ENCODE measurements at places on chromosomes 7 and 10.

DNA sequence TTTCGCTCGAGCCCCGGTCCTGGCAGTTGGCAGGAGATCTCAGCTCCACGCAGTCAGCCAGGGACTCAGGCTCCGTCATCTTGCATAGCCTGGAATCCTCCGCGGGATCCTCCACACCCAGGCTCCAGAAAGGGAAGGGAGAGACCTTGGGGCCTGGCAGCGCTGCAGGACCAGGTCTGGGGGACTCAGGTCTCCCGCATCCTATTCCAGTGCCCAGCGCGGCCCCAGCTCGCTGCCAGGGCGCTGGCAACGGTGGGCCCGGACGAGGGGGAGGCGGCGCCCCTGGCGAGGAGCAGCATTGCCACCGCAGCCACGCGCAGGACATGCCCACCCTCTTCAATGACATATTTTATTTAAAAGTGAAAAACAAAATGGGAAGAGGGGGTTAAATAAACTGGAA is 83.4 kb downstream of the LANCL2 start:
- DNase-seq, result no peak

DNA sequence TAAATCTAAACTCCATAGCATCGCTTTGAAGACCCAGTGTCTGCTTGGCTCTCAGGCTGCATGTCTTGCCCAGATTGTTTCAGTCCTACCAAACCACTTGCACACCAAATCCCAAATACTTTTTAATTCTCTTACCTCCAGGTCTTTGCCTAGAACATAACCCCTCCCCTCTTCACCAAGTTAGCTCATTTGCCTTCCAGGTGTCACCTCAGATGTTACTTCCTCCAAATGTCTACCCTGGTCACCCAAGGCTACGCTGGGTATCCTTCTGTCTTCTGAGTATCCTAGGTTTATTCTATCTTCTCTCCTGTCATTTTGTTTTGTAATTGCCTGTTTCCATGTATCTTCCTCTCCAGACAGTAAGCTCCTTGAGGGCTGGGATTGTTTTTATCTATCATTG is 11.1 kb downstream of the SLC25A28 start:
- no peak for DNase-seq

DNA sequence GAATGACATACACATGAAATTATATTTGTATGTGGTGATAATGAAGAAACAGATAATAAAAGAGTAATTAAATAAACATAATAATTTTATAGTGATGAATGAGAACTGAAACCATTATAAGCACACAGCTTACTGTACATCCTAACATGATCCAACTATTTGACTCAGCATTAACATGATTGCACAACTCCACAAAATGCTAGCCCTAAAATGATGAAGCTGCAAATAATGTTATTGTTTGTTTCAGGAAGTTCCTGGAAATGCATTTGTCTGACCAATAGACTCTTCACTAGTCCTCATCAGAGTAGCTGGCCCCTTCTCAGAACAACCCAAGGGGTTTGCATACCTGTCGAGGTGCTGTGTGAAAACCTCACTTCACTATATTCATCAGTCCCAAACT is 115.5 kb downstream of the RTKN2 start:
- no peak for DNase-seq

- no peak for DNase-seq
Measured at GRCh38 chr7:23662124-23662983, 17.6 kb upstream of the FAM221A start.

DNA sequence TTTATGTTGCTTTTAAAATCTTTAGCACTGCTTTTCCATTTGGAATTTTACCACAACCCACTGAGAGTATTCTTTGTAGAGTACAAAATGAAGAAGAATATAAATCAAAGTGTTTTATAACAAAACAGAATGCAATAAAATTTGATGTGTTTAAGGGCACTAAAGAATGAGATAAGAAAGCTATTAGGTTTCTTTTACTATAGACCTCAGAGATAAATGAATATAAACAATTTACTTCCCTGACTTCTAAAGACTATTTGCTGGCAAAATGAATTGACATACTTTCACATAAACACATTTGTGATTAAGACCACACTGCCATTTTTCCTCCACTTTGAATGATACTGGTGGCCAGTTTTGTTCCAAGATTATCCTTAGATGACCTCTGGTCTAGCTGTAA is 124.5 kb downstream of the ITGA8 start:
- DNase-seq, result no peak

GRCh38 chr7:74400420-74401136 is 53.1 kb upstream of the GTF2IRD1 start:
- DNase-seq, result no peak

DNA sequence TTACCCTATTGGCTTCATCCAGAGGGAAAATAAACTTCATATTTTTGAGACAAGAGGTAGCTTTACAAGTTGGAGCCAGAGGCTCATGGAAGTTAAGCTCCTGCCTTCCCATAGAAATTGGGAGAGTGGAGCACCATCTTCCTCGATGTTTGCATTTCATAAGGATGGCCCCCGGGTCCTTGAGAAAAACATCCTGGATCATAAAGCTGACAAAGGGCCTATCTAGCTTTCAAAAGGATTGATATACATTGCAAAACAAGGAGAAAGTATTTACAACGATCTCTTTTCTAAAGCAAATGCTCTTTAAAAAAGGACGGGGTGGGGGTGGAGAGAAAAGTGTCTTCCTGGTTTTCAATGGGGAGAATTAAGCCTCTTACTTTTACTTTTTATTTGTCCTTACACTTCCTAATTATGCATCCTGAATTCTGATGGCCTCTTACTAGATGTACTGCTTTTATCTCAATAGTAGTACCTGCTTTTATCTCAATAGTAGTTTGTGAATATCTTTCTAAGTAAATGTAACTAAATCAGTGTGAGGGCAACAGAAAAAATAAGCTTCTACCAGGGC is 65.6 kb downstream of the PTPRZ1 start:
- no peak for DNase-seq

GRCh38 chr7:66069732-66070131 is 5.9 kb upstream of the ASL start:
- no peak for DNase-seq

DNA sequence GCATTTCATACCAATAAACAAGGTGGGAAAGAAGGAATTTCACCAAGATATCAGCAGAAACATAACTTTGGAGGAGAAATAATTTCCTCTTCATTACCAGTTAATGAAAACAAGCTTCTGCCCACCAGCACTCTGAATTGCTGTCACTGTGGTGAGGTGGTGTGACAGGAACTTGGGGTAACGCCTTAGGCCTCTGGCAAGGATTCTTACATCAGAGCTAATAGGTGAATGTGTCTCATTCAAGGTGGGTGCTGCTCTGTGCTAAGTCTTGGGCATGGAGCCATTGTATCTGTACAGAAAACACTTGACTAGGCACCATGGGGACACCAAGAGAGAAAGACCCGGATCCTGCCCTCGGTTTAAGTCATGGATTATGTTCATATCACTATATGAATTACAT is 8.3 kb upstream of the LOXL4 start:
- DNase-seq, result no peak

DNA sequence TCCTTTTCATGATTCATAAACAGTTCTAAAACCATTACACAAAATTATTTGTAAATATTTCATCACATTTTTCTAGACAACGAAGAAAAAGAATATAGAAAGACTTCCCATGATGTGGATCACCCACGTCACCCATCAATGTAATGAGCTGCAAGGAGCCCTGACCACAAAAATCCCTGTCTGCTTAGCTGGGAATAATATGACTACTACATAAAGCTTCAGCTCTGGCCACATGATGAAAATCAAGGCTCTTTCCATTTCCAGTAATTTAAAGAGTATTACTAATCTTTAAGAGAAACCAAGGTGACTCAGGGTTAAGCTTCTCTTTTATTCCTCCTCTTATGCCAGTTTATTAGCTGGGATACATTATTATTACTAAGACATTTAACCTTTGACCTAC is 180.8 kb upstream of the CACNA2D1 start:
- DNase-seq, result no peak

DNA sequence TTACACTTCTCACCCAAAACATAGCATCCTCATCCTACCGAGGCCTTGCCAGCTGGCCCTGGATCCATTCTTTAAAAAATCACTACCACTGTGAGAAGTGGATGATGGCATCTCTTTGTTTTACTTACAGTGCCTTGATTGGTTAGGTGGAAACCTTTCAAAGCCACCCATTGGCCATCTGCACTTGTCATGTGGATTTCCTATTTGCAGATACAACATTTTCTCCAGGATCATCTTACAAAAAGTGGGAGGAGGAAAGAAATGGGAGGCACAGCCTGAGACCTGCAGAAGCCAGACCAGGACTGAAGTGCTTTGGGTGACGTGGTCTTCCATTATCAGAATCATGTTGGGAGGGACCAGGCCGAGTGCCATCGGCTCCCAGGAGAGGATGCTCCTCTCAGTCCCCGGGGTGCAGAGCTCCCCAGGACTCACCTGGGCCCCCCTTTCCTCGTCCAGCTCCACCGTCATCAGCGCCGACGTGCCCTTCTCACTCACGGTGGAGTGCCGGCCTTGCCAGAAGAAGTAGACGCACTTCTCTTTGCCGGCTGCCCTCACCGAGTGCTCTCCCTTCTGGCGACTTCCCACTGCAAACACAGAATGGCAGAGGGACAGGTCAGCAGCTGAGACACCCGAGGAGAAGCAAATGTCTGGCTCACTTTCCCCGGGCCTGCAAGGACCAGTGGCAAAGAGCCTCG is 161.2 kb downstream of the SVIL start:
- DNase-seq, result no peak

- no peak for DNase-seq
Measured at GRCh38 chr10:114279901-114280644, 41.0 kb downstream of the VWA2 start.

- no peak for DNase-seq
Measured at GRCh38 chr10:62015994-62016393, 114.5 kb downstream of the ARID5B start.

DNA sequence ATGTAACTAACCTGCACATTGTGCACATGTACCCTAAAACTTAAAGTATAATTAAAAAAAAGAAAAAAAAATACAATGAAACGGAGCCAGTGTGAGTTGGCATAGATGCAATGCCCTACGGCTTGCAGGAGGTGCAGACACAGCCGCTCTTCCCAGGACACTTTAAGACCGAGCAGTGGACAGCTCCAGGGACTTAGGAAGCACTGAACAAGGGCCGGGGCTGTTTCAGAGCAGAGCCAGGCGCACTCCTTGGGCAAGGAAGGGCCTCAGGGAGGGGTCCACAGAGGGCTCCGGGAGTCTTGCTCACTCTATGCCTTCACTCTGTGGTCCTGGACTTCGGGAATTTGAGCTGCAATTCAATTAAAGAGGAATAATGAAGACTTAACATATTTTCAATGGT is 355.3 kb downstream of the TCERG1L start:
- no peak for DNase-seq

GRCh38 chr10:72834183-72834825 is 59.2 kb upstream of the OIT3 start:
- peak; percentile 44 for DNase-seq

- DNase-seq, result no peak
Measured at GRCh38 chr10:42609872-42610271, 28.5 kb downstream of the ZNF33B start.

GRCh38 chr7:28478656-28479055 is 66.3 kb downstream of the CREB5 start:
- no peak for DNase-seq

GRCh38 chr7:155594163-155594732 is 47.9 kb upstream of the CNPY1 start:
- DNase-seq, result no peak

DNA sequence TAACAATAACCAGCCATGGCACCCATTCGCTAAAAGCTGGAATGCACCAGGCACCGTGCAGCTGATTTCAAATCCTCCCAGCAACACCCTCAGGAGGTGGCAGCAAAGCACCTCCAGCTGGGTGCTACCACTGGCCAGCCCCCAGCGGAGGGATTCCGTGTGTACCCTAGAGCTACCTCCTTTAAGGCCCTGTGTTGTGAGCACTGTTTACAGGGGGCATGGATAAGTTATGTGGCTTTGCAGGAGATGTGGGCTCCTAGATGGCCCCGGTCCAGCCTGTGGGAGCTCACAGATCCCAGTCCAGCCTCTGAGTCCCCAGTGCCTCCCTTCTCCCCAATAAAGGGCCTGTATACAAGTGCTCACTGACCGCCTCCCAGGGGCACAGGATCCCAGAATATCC is 27.1 kb downstream of the TNRC18 start:
- DNase-seq, result peak; percentile 80

DNA sequence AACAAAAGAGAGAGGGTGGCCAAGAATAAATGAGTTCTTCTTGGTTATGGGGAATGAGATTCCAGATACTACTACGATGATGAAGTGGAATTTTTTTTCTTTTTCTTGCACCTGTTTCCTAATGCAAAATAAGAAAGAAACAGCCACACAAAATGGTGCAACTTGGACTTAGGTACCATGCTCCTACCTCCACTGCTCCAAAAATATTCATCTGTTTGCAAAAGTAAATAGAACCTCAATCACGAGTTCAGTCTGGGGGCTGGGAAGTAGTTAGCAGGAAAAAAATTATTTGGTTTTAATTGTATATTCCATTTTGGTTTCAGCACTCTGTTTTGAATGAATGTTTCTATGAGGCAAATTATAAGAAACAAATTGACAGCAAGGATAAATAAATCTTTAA is 73.5 kb downstream of the SLC25A13 start:
- no peak for DNase-seq

DNA sequence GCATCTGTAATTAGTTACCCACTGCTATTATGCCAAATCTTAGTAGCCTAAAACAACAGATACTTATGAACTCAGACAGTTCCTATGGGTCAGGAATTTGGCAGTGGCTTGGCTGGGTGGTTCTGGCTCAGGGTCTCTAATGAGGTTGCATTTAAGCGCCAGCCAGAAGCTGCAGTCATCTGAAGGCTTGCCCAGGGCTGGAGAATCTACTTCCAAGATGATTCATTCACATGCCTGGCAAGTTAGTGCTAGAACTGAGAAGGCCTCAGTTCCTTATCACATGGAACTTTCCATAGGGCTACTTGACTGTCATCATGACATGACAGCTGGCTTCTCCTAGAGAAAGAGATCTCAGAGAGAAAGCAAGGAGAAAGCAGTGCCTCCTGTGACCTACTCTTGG is 121.3 kb downstream of the AVL9 start:
- no peak for DNase-seq

GRCh38 chr10:69893271-69893900 is 91.7 kb downstream of the COL13A1 start:
- no peak for DNase-seq

GRCh38 chr7:6262221-6262620 is 10.2 kb downstream of the CYTH3 start:
- DNase-seq, result no peak

DNA sequence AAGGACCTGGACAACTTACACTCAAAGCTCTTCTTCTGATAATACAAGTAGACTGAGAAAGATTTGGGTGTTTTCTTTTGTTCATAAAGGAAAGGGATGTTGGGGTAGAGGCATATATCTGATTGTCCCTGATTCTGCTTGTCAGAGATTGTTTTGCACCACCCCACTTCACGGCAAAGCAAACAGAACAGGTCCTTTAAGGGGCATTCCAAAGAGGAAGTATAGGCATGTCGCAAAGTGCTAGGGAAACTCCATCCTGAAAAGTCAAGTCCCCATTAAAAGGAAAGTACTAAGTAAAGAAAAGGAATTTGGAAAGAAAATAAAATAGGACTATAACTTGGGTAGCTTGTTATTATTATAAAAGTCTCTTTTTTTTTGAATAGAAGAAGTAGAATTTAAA is 233.0 kb downstream of the DNAJB9 start:
- no peak for DNase-seq

Measured in DND-41 (cell line).